ENCODE measurements at places on chromosomes 12 and 14.

DNA sequence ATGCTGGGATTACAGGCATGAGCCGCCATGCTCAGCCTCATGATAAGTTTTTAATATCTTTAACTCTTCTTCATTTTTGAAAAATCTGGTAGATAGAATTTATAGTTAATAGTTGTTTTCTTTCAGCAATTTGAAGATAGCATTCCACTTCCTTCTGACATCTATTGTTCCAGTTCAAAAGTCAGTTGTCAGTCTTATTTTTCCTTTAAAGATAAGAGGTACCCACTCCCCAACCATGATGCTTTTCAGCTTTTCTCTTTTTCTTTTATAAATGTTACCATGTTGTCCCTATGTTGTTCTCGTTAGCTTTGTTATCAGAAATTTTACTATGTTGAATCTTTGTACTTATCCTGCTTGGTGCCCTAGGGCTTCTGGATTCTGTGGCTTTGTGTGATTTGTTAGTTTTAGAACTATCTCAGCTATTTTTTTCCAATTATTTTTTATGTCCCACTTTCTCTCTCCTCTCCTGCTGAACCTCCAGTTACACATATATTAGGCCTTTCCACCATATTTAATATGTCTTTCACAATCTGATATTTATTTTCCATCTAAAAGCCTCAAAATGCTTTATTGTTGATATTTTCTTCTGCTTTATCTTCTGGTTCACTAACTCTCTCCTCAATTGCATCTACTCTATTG, 181.6 kb upstream of the FOXN3 start:
- no peak for DNase-seq
- no peaks in the 10 kb centered on the region for H3K4me1 ChIP-seq
- H3K4me3 ChIP-seq: no peak overlapping the region
- H3K27me3 ChIP-seq: no peaks in the 10 kb centered on the region
- no peak overlapping the region for H3K27ac ChIP-seq
- no peaks in the 10 kb centered on the region for H3K36me3 ChIP-seq

DNA sequence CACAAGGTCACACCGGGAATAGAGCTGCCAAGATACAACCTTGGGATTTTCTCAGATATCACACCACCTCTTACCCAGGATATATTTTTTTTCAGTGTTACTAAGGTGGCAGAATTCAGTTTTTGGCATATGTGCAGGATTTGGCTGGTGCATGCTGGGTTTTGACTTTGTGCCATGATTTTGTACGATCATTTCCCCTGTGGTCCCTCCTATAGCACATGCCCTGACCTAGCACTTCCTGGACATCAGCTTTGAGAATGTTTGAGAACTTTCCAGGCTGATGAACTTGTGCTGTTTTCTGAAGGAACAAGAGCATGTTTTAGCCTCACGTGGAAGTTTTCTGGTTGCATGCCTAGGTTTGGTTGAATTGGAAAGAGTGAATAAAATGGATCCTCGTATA, 11.0 kb upstream of the TBPL2 start:
- peak; percentile 37 for DNase-seq
- H3K36me3 ChIP-seq: no peaks in the 10 kb centered on the region
- no peaks in the 10 kb centered on the region for H3K27me3 ChIP-seq
- peaks cover 39% of the 10 kb centered on the region for H3K4me1 ChIP-seq

GRCh38 chr14:101150039-101150610, 246.6 kb upstream of the RTL1 start:
- H3K4me1 ChIP-seq: no peaks in the 10 kb centered on the region
- DNase-seq: no peak
- no peak overlapping the region for H3K4me3 ChIP-seq
- H3K27ac ChIP-seq: no peak overlapping the region
- no peaks in the 10 kb centered on the region for H3K36me3 ChIP-seq

DNA sequence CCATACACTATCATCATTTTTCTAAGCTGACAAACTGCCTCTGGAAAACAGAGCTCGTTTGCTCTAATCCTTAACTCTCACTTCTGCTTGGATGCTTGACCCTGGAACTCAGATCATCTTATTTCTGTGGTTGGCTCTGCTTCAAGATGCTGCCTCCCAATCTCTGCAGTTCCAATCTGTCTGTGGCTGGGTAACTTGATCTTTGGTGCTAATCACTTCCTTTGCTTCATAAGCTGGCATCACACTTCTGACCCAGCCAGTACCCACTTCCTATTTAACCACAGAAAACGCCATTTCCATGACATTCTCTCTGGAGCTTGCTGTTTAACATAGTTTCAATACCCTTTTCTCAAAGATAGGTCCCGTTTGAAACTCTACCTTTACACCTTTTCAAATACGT, 254.2 kb downstream of the ACSS3 start:
- H3K27ac ChIP-seq: no peak overlapping the region
- no peaks in the 10 kb centered on the region for H3K4me1 ChIP-seq
- DNase-seq: no peak
- H3K27me3 ChIP-seq: no peaks in the 10 kb centered on the region
- H3K4me3 ChIP-seq: no peak overlapping the region
- H3K36me3 ChIP-seq: no peaks in the 10 kb centered on the region

DNA sequence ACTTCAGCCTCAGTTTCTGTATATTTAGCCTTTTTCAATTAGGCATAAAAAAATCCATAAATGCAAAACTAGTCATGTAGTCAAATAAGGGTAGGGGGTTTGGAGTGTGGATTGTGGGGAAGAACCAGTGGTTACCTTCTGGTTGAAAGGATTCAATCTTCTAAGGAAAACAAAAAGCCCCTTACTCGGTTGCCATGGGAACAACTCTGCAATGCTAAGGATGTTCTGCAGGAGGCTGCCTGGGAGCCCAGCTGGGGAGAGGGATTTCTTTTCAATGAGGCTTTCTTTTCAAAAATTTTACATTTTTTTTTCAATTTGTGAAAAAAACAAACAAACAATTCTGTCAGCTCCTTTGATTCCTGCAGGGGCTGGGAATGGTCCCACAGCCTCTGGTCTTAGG, 67.2 kb downstream of the SLC8A3 start:
- H3K27me3 ChIP-seq: no peaks in the 10 kb centered on the region
- no peak for DNase-seq
- H3K4me3 ChIP-seq: no peak overlapping the region
- H3K4me1 ChIP-seq: no peaks in the 10 kb centered on the region
- no peak overlapping the region for H3K27ac ChIP-seq

- peaks cover 29% of the 10 kb centered on the region for H3K4me1 ChIP-seq
- H3K27ac ChIP-seq: no peak overlapping the region
- no peak for DNase-seq
Measured at GRCh38 chr12:15201056-15201455, 20.2 kb downstream of the RERG start.

DNA sequence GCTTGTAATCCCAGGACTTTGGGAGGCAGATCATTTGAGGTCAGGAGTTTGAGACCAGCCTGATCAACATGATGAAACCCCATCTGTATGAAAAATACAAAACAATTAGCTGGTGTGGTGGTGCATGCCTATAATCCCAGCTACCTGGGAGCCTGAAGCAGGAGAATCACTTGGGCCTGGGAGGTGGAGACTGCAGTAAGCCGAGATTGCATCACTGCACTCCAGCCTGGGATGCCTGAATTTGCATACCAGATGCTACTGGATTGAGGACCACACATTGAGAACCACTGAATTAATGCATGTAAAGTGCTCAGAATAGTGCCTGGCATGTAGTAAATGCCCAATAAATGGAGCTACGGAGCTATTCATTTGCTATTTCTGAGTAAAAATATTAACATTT, 14.9 kb upstream of the MYH7 start:
- H3K27me3 ChIP-seq: no peaks in the 10 kb centered on the region
- H3K4me3 ChIP-seq: no peak overlapping the region
- no peak overlapping the region for H3K27ac ChIP-seq
- H3K36me3 ChIP-seq: no peaks in the 10 kb centered on the region
- no peak for DNase-seq

DNA sequence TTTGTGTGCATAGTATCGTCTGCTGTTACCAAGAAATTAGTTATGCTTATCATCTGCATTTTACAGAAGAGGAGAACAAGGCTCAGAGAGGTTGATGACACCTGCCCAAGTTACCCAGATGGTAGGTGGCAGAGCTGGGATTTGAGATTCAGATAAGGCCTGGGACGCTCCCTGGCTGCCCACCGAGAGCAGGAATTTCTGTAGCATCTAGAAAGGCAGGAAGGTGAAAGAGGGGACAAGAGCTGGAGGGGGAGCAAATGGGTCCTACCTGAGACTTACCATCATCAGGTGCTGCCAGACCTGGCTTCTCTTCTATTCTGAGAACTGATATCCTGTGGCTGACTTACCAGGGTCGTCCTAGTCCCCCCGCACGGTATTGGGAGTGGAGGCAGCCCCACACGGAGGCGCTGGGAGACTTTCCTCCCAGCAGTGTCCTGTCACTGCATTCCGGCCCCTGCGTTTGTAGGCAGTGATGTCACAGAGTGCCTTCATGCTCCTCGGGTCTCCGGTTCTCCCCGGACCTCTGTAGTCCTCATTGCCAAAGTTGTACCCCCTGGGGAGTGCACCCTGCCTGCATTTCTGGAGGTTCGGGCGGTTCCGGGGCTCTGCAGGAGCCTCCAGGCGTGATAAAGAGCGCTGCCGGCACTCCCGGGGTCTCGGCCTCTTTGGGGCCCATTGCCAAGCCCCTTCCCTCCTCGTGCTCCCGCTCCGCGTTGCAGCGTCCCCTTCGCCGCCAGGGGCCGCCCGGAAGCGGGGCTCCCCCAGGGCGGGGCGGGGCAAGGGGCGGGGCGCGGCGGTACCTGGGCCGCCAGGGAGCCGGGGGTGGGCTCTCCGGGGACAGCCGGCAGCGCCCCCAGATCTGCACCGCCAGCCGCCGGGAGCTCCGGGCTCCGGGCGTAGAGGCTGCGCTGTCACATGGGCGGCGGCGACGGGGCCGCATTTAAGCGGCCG, at the start of gene CABP1:
Gene CABP1, plus strand, starts transcription at position 856 of the 951 bp plus-strand sequence. Its CDS starts 60 bp downstream, at position 916.
- H3K27ac ChIP-seq: no peak within 1 kb of the TSS
- peak within 1 kb of the TSS; percentile 35 for H3K4me3 ChIP-seq
- DNase-seq: no peak
- no peaks in the 10 kb centered on the region for H3K36me3 ChIP-seq
- H3K27me3 ChIP-seq: no peaks in the 10 kb centered on the region
- peaks cover 13% of the 10 kb centered on the region for H3K4me1 ChIP-seq

DNA sequence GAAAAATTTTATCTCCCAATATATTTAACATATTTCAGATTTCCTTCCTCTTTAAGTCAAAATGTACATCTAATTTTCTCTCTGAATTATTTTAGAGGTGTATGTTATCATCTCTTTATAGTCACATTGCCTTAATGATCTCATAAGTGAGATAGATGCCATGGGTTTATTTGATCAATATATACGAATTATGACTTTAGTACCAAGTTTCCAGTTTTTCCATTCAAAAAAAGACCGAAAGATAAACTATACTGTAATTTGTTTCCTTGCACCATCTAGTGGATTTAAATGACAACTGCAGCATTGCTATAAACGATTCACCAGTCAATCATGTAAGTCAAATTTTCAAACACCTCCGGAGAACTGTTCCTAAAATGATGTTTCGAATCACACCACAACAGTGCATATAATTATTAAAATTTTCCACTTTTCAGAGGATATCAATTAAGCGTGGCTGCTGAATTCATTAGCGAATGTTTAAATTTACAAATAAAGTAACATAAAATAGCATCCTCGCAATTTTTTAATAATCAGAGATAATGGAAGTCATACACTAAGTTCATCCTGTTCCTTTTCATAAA, 419 bp upstream of the ATXN7L3B start:
- no peaks in the 10 kb centered on the region for H3K27me3 ChIP-seq
- H3K4me3 ChIP-seq: peak overlapping the region; percentile 77
- peak overlapping the region; percentile 85 for H3K27ac ChIP-seq
- peaks cover 39% of the 10 kb centered on the region for H3K4me1 ChIP-seq
- no peak for DNase-seq
- no peaks in the 10 kb centered on the region for H3K36me3 ChIP-seq
